ENCODE measurements at places on chromosomes 7 and 10.

- no peak for DNase-seq
Measured at GRCh38 chr7:98297626-98298286, 16.3 kb downstream of the BRI3 start.

- DNase-seq: peak; percentile 80
Measured at GRCh38 chr7:23000597-23001360, 13.2 kb downstream of the HYCC1 start.

GRCh38 chr10:77680065-77680464, 42.5 kb upstream of the KCNMA1 start:
- no peak for DNase-seq

- no peak for DNase-seq
Measured at GRCh38 chr10:14810969-14811953, 26.6 kb downstream of the CDNF start.

DNA sequence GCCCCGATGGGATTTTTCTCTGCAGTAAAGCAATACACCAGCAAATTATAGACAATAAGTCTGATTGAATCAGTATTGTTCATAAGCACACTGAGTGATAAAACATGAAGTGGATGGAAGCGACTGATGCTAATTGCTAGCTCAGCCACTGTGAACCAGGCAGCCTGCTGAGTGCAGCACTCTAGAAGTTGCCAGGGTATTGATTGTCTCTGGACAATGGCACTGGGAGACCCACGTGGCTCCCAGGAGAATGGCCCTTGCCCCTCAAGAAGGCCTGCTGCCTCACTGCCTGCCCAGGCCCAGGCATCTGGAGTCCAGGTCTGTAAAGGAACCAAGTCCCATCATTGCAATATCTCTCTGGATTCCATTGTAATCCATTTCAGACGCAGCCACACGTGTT, 80.4 kb upstream of the TCERG1L start:
- no peak for DNase-seq

- no peak for DNase-seq
Measured at GRCh38 chr10:128048819-128049210, 77.4 kb downstream of the MKI67 start.

- peak; percentile 71 for DNase-seq
Measured at GRCh38 chr10:103709341-103709920, 145.9 kb downstream of the SH3PXD2A start.

- no peak for DNase-seq
Measured at GRCh38 chr10:120473593-120473992, 16.6 kb downstream of the PLPP4 start.

GRCh38 chr7:37853468-37853867, 5.1 kb downstream of the NME8 start:
- no peak for DNase-seq

DNA sequence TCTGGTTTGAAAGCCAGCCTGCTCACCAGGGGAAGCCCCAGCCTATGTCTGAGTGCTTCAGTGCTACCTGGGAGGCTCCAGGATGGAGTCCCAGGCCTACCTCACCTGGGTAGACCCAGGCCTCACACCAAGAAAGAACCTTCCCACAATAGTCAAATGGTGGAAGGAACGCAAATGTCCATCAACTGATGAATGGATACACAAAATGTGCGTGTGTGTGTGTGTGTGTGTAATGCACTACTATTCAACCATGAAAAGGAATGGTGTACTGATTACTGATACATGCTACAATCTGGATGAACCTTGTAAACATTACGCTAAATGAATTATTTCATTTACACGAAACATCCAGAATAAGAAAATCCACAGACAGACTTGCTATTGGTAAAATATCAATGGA, 15.2 kb upstream of the ADRB1 start:
- no peak for DNase-seq

- DNase-seq: peak; percentile 63
Measured at GRCh38 chr7:105649727-105650381, 68.6 kb upstream of the EFCAB10 start.

DNA sequence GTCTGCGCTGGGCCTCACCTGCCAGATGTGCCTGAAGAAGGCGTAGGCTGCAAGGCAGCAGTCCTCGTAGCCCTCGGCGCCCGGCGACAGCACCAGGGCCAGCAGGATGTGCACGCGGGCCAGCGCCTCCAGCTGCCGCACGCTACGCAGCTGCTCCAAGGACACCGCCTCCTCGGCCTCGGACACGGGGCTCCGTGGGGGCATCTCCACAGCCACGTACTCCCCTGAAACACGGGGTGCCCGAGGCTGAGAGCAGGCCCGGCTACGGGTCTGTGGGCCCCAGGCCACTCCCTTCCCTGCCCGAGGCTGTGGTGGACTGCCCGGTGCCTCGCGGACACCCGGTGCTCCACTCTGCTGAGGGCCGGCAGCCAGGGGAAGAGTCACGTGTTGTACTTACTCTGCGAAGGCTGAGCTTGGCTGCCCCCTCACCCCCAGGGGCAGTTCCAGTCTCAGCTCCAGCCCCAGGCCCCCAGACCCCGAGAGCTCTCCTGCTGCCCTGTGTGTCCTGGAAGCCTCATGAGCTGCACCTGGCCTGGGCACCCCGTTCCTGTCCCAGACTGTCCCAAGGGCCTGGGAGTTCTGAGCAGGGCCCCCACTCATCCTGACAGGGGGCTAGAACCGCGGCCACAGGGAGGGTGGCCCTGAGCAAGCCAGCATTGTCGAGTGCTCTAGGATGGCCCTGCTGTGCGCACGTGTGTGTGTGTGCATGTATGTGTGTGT, 62.8 kb downstream of the CFAP46 start:
- DNase-seq: no peak

DNA sequence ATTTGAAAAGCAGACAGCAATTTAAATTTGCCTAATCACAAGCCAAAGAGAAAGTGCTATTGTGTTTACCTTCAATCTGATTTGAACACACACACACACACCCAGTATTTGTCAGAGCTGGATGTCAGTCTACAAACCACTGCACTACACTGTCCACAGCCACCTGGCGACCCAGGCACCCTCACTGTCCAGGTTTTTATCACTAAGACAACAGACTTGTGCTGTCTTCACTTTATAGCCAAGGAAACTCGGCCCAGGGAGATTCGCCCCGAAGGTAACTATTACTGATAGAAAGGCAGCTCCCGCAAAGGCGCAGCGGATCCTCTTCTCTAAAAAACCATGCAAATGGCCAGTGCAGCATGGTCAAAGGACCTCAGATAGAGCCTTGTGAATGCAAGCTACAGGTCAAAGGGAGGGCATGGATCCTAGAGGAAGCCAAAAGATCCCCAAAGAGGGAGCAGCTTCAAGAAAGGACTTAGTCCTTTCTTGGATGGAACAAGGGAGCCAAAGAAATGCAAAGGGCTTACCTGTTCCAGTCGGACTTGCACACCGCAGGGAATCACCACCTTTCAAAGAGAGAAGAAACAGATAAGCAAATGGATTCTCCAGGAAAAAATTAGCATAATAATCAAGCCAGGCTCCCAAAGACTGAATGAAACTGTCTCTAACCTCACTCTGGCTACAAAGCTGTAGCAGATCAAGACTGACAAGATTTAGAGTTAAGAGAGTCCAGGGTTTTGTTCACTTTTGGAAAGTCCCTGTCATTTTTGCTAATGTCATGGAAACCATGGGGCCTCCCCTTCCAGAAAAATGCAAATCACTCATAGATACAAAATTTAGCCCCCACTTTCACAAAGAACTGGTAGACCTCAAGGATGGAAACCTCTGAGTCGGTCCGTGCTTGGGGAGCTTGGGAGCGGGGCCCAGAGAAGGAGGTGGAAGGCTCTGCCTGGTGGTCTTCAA, 101.1 kb downstream of the TNS3 start:
- DNase-seq: no peak

GRCh38 chr10:44977287-44978212, 1.1 kb downstream of the DEPP1 start:
- no peak for DNase-seq

- DNase-seq: peak; percentile 53
Measured at GRCh38 chr7:93092757-93093370, 24.9 kb downstream of the SAMD9 start.

GRCh38 chr10:17144757-17145156, 15.1 kb upstream of the CUBN start:
- no peak for DNase-seq

GRCh38 chr10:3074145-3074665, 6.9 kb downstream of the PFKP start:
- no peak for DNase-seq

GRCh38 chr7:127845522-127846214, 185.6 kb downstream of the LRRC4 start:
- no peak for DNase-seq
